ENCODE measurements at places on chromosomes 4 and X.

- no peak for DNase-seq
Measured at GRCh38 chr4:142181021-142181420, 544.6 kb downstream of the IL15 start.

DNA sequence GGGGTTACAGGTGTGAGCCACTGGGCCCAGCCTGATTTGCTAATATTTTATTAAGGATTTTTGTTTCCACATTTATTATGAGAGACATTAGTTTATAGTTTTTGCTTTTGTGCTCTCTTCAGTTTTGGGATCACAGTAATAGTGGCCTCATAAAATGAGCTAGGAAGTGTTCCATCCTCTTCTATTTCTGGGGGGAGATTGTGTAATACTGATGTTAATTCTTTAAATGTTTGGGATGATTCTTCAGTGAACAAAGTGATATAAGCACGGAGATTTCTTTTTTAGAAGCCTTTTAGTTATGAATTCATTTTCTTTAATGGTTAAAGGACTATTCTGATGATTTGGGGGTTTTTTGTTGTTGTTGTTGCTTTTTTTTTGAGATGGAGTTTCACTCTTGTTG lies 41.3 kb downstream of the RBMX start:
- no peak for DNase-seq

- DNase-seq = no peak
Measured at GRCh38 chr4:124433044-124433443, 279.5 kb downstream of the ANKRD50 start.

DNA sequence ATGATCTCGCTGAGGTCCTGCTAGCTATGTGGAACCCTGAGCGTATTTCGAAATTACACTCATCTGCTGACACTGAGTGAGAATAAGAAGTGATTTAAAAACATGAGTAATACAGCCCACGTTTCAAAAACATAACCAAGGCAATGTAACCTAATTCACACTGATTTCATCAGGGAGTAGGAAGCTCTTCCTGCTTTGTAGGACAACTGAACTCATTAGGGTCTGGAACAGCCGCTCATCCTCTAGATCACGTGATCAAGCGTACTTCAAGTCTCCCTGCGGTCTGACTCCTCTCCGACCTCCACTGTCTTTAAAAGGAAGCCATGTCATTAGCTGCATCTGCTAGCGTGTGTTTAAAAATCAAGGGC lies 138.0 kb downstream of the NSUN7 start:
- no peak for DNase-seq

- no peak for DNase-seq
Measured at GRCh38 chr4:161663844-161664243, 500.0 kb downstream of the FSTL5 start.

DNA sequence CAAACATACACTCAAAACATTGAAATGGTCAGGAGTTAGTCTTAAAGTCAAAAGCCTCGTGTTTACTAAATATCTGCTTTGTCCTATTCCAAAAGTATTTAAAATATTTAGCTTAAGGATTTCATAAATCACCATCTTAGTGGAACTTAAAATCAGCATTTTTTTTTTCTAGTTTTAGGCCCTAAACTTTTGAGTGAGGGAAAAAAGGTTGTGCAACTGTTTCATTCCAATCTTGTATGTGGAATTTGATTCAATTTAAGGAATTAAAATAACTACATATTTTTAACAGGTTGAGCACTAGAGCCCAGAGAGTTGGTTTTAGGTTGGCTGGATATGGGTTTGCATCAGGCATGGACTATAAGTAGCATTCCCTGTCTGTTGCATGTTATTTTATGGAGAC lies 35.7 kb upstream of the ANK2 start:
- DNase-seq = no peak
